Glomerular endothelial cell (primary cell): ENCODE measurements at places on chromosomes 13 and 19. TPM values are rescaled to one million over a fixed set of nuclear protein-coding genes. Genes with fewer than 3 reads are reported as not detected.

GRCh38 chr13:95185851-95186250 lies 115.4 kb downstream of the ABCC4 start:
- no peak for DNase-seq

DNA sequence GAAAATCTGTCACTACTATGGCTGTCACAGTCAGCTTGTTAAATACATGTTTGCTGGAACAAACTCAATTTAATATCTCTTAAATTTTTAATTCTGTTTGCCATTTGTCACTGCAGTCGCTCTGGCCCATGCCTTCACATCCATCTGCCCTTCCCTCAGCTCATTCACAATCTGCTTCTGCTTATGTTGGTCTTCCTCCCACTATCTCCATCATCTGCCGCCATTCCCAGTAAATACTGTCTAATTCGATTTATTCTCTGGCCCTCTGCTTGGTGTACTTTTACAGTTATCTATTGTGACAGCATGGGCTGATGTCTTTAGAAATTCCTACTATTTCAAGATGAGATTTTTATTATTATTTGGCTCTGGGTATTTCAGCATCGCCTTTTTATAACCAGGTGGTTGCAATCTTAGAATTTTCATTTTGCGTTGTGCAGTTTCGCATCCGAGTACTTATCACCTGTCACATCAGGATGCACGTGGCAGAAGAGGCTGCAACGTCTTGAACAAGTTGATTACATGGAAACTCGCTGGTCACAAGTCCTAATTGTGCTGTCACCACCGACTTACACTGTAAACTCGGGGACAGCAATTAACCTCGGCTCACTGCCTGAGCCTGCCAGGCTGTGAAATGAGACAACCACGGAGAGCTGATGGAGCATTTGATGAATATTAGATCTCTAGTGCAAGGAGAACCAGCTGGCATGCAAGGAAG lies 158.4 kb downstream of the MYO16 start:
- no peak for DNase-seq

DNA sequence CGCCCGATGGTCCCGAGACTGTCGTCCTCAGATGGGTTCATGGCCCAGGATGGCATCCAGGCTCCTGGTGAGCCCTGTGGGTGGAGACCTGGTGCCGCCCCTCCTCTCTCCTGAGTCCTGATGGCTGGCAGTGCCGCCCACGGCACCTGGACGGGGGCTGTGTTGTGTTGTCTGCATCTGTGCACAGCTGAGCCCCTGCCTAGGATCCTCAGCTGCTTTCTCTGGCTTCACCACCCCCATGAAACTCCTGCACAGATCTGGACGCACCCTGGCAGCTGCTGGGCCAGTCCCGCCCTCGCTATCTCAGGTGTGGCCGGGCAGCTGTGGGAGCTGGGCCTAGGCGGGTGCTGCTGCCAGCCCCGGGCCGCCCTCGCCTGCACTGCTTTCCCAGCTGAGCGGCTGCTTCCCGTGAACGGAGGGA lies 27.7 kb downstream of the MCF2L start:
- DNase-seq = no peak

DNA sequence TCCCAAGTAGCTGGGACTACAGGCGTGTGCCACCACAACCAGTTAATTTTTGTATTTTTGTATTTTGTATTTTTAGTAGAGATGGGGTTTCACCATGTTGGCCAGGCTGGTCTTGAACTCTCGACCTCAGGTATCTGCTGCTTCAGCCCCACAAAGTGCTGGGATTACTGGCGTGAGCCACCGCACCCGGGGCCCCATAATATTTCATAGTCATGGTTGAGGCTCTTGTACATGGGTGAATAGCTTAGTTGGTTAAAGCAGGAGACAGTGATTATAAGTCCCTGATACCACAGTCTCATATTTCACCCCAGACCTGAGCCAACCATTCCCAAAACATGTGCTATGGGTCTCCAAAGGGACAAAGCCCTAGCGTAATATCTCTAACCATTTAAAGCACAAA lies 26.1 kb downstream of the MBNL2 start:
- no peak for DNase-seq

GRCh38 chr19:18171605-18172327 lies 1.8 kb upstream of the IFI30 start:
- DNase-seq = no peak

DNA sequence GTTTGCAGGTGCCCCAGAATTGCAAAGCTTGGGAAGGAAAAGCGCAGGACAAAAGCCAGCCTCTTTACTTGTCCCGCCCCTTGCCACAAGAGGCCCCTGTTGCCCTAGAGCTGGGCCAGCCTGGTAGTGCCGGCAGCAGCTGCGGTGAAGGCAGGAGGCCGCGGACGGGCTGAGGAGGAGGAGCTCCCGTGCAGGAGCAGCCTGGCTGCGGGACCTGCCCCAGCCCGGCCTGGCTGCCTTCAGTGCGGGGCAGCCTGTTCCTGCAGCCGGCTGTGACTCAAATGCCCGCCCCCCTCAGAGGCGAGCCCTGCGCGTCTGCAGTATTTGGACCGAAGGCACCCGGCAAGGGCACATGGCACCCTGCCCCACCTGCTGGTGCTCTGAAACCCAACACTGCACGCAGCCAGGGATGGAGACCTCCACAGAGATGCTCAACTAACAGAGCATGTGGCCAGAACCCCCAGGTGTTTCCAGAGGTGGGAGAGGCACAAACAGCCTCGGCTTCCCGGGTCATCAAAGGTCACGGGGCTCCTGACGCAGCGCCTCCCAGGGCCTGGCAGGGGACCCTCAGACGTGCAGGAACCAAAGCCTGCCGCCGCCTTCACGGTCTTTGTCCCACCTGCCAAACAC lies 29.7 kb downstream of the NAXD start:
- DNase-seq = no peak

LRG1 gene
- total RNA-seq = 1.8 and 2.3 TPM in 2 replicates

DNA sequence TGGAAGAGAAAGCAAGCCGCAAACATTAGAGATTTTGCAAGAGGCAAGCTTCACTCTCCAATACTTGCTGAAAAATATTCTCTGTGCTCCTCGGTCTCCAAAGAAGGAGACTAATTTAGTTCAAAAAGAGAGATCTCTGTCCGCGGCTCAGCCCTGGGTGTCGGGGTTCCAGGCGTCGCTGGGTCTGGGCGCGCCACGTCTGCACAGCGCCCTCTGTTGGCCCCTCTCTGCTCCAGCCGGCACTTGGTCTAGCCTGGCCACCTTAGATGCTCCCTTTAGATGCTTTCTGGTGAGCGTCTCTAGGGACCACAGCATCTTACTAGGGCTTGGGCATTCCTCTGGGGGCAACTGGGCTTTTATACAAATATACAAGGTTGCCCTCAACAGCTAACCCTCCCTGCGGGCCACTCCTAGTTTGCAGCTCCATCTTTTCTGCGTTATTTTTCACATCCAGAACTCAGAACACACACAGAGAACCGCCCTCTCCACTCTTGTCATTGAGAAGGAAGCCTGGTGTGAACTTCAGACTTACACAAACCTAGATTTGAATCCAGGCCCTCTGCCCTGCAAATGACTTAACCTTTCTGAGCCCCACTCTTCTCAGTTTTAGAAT lies 78.3 kb downstream of the CYSLTR2 start:
- DNase-seq = peak; percentile 14

MYBPC2 gene
- not detected in 2 replicates for total RNA-seq

STARD13 gene
- 20.6 and 28.4 TPM in 2 replicates for total RNA-seq

GRCh38 chr13:51298812-51299211 lies 40.7 kb upstream of the SERPINE3 start:
- no peak for DNase-seq
